ENCODE measurements at places on chromosomes 6 and 20.

DNA sequence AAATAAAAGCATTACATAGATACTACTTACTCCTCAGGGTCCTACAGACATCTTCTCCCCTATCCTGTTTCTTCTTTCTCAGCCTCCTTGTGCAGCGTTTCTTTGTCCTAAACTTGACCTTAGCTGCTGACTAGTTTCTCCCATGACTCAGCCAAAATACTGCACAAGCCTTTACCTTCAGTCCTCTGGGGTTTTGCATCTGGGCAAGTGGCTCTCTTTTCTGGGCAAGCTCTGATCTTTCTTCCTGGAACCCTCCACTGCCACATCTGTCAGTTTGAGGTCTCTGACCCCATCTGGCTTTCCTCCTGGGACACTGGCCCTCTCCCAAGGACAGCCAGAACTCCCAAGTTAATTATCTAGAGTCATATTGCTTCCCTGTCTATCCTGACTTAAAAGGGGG, 838.4 kb downstream of the DHX35 start:
- DNase-seq, result peak; percentile 25

DNA sequence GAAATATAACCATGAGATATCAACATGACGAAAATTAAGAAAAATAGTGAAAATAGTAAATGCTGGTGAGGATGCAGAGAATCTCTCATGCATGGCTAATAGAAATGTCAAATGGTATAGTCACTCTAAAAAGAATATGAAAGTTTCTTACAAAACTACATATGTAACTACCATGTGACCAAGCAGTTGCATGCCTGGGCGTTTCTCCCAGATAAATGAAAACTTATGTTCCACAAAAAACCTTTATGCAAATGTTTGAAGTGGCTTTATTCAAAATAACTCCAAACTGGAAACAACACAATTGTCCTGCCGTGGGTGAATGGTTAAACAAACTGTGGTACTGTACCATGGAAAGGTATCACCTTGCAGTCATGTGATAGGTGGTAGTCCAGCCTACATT, 112.4 kb downstream of the HDGFL1 start:
- DNase-seq, result no peak

- DNase-seq, result no peak
Measured at GRCh38 chr6:50742161-50742560, 28.8 kb downstream of the TFAP2D start.

GRCh38 chr6:38799529-38800184, 84.5 kb downstream of the DNAH8 start:
- DNase-seq, result no peak

- DNase-seq, result no peak
Measured at GRCh38 chr6:151307501-151307900, 67.7 kb downstream of the AKAP12 start.

GRCh38 chr6:7048894-7049293, 58.9 kb upstream of the RREB1 start:
- no peak for DNase-seq

All from NCI-H446 (cell line).